ENCODE measurements at places on chromosomes 11 and 22.
A peak's percentile ranks its signal among the peaks of the same experiment; 100 is the strongest.

GRCh38 chr11:62777389-62777788 is 6.2 kb downstream of the TAF6L start:
- DNase-seq, result no peak

- no peak for DNase-seq
These were observed 14.0 kb upstream of the ARHGAP8 start for GRCh38 chr22:44738347-44738715.

GRCh38 chr11:68093565-68093964 is 27.6 kb downstream of the CHKA start:
- no peak for DNase-seq

- DNase-seq, result no peak
These were observed 628.8 kb upstream of the ANO5 start for GRCh38 chr11:21564095-21564494.

- no peak for DNase-seq
These were observed 3.3 kb downstream of the TMEM109 start for GRCh38 chr11:60917267-60917666.

GRCh38 chr11:83611600-83611999 is 325.4 kb upstream of the CCDC90B start:
- DNase-seq, result no peak

- peak; percentile 89 for DNase-seq
These were observed 58.2 kb upstream of the THY1 start for GRCh38 chr11:119481021-119481666.

DNA sequence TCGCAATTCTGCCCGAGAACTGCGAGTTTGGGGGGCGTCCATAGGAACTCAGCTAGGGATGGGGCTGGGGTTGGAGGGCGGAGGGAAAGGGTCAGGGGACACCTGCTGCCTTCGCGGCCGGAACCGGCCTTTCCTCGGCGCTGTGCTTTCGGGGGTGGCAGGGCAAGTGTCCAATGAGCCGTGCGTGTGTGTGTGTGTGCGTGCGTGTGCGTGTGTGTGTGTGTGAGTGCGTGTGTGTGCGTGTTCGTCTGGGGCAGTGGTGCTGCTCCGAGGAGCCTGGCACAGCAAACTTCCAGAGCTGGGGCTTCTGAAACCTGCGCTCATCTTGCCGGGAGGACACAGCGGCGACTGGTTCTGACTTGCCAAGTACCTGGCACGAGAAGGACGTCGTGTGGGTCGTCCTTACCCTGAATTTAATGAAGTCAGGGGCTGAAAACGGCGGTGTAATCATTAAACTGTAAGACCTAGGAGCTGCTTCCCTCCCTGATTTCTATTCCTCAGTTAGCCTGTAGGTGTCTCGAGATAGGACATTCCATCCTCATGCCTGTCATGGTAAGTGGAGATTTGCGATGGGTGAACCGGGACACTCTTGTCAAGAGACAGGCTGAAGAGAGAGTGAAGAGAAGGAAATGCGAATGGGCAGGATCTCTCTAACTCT is 27.0 kb upstream of the AMOTL1 start:
- no peak for DNase-seq

DNA sequence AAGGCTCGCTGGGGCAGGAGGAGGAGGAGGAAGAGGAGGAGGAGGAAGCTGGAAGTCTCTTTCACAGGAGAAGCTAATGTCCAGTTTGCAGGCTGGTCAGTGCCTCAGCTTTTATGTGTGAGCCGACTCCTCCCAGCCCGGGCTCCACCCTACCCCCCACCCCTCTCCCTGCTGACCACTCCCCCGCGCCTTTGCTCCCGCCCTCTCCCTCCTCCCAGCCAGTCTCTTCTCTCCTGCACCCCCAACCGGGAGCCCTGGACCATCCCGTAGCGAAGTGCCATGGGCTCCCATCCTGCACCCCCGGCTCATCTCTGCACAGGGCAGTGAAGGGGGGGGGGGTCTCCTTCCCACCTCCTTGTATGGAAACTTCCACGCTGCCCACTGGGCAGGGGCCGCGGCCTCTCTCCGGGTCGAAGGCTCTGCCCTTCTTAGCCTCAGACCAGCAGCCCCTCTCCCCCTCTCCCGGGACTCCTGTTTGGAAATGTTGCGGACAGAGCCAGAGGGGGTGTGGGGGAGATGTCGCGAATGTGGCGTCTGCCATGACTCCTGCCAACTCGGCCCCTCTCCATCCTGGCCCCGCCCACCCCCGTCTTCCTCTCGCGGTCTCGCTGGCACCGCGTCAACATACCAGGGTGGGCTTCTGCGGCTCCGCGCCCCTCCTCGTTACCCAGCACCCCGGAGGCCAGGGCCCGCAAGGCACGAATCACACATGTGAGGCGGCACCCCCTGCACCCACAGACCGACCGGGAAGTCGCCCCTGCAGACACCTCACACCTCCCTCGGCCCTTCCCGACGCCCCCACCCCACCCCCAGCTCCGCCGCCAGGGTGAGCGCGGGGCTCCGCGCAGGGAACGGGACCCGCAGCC is 1.8 kb downstream of the IGF2 start:
- no peak for DNase-seq

DNA sequence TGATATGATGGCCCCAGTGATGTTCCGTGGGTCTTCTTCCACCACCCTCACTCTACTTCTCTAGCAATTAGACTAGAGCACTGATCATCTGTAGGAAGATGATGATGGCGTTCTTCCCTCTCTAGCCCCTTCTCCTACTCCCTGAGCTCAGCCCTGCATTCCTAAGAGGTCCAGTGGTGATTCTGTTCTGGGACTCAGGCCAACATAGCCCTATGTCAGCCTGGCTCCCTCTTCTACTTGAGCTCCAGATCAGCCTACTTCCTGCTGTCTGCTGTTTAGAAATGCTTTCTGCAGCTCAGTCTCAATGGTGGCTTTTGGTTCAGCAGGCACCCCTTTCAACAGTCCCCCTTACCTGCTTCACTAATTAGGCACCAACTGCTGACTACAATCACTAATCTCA is 86.1 kb upstream of the ZBED5 start:
- no peak for DNase-seq

DNA sequence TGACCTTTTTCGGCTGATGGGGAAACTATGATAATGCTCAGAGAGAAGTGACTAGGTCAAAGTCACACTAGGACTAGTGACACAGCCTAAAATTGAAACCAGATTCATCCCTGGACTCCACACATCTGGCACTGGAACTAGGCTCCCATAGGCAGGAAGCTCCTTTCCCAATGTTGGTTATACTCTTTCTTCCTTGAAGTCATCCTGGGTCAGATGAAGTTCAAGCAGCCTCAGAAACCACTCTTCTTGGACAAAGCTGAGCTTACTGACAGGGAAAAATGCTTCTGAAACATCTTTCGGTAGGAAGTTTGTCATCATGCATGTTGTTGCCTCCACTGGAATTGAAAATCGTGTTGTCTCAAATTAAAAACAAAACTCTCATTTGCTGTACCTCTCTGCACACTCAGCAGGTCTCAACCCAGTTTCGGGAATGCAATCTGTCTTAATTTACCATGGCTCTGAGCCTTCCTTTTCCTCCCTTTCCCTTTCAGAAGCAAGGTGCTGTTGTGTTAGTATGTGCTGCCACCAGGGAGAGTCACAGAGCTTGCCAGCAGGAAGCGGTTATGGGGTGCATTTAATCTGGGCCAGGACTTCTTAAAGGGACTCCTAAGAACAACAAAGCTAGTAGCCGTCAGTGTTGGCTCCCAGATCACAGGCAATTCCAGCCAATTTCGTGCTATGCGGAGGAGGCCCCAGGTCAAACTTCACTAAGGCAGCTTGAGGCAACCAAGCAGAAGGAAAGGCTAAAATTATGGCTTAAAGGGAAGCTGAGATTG is 384.8 kb downstream of the TENM4 start:
- no peak for DNase-seq

DNA sequence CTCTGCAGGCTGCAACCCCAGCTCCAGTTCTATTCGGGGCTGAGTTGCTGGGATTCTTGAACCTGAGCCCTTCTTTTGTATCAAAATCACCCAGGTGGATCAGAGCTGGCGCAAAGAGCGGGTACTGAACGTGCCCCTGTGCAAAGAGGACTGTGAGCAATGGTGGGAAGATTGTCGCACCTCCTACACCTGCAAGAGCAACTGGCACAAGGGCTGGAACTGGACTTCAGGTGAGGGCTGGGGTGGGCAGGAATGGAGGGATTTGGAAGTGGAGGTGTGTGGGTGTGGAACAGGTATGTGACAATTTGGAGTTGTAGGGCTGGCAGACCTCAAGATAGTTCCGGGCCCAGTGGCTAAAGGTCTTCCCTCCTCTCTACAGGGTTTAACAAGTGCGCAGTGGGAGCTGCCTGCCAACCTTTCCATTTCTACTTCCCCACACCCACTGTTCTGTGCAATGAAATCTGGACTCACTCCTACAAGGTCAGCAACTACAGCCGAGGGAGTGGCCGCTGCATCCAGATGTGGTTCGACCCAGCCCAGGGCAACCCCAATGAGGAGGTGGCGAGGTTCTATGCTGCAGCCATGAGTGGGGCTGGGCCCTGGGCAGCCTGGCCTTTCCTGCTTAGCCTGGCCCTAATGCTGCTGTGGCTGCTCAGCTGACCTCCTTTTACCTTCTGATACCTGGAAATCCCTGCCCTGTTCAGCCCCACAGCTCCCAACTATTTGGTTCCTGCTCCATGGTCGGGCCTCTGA is 3.8 kb downstream of the FOLR1 start:
- DNase-seq, result peak; percentile 50

DNA sequence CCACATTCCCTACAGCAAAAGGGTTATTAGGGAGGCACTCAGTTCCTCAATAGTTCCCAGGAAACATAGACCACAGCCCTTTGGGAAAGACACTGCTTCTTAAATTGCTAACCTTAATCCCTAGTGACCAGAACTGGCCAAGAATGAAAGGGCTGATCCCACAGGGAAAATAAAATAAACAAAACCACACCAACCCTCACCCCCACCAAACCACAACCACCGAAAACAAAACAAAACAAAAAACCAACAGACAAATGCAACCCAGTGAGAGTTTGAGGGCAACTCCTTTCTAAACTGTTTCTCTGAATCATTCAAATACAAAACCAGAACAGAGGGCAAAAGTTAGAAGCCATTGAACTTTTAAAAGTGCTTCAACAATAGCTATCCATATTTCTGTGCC is 57.2 kb downstream of the NAV2 start:
- no peak for DNase-seq
